ENCODE measurements at places on chromosomes 4 and X.
A peak's percentile ranks its signal among the peaks of the same experiment; 100 is the strongest.

DNA sequence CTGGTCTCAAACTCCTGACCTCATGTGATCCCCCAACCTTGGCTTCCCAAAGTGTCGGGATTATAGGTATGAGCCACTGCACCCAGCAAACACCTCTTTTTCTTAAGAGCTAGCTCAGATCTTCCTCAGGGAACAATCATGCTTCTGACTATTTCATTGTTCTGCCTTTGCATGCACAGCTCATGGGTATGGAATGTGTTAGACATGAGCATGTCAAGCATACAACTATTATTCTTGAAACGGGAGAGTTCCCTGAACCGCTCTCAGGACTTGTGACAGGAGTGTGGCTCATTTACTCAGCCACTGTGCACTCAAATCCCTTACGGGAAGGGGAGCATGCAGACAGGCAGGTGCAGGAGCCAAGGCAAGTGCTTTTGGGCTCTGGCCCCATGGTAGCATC lies 231.7 kb upstream of the TAPT1 start:
- no peak for DNase-seq

DNA sequence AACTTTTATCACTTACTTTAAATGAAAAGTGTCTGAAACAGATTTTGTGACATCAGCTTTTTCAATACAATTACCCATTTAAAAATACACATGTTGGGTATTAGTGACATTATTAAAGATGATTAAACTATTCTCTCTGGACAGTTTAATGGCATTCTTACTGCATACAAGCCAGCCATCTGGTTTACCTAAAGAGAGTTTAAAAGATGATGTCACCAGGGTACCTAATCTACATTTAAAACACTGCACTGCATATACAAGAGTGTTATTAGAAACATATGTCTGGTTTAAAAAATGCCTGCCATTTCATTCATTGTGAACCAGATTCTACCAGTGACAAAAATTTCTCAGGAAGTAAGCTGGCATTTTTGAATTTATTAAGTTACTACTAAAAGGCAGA lies 919.1 kb downstream of the ADGRL3 start:
- no peak for DNase-seq

DNA sequence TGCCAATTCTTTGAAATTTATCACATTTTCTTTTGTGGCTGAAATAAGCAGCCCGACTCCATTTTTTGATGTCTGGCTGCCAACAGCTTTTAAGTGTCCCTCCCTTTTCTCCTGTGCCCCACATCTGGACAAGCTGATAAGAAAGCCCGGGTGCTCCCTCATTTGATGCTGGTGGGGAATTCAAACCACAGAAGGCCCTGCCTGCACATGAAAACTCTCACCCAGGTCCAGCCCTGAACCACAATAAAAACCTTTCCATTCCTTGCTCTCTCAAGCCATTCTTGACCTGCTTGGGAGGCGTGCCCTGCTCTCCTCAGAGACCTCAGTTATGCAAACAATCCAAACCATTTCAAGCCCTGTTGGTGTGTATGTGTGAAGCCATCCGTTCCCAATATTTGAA lies 93.9 kb downstream of the FAM53A start:
- DNase-seq: no peak

DNA sequence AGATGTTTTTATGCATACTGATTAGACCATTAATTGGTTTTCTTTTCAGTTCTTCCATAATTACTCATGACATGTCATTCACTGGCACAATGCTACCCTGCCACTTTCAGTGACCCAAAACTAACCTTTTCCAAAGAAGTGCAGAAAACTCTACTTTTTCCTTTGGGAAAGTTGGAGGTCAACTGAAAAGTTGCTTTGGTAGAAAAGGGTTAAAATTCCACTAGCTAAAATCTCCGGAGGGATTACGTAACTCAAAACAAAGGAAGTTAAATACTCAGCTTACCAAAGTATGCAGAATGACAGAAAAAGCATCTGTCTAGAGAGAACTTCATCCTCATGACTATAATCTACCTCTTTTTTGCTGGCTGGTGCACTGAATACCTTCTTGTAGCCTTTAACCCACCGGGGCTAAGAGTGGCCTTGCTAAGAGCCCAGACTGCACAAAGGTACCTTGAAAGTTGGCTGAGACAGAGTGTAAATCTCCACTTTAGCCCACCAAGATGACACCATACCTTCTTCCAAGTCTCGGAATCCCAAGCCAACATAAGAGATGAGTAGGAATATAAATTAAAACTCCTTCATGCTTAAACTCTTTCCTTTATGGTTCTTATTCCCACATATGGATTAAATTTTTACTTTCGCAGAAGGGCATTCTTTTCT lies 1099.5 kb upstream of the INTU start:
- no peak for DNase-seq

DNA sequence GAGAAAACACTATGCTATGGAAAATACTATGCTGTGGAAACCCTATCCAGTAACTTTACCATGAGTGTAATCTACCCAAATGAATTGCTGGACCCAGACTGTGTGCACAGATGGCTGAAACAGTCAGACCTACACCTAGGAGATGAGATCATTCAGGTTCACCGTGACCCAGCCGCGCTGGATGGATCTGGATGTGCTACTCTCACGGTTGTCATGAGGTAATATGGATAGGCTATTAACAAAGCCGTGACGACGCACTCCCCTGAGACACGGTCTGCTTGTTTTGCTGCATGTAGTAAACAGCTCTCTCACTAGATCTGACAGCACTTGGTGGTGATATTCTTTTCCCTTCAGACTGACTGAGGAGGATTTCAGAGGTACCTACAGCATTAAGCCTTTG lies 832.5 kb upstream of the GRID2 start:
- no peak for DNase-seq

GRCh38 chr4:6377626-6378492 lies 94.6 kb downstream of the PPP2R2C start:
- DNase-seq: no peak

GRCh38 chr4:38674258-38675144 lies 10.5 kb downstream of the KLF3 start:
- DNase-seq: no peak

DNA sequence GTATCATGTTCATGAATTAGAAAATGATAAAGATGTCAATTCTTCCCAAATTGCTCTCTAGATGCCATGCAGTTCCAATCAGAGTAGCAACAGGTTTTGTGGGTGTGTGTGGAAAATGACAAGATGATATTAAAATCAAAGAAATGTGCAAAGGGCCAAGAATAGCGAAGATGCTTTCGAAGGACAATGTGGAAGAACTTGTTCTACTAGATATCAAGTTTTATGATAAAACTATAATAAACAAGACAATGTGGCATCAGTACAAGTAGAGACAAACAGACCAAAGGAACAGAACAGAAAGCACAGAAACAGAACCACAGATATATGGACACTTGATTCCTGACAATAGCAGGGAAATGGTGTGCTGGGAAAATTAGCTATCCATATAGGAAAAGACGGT lies 9.0 kb downstream of the TAB3 start:
- no peak for DNase-seq

DNA sequence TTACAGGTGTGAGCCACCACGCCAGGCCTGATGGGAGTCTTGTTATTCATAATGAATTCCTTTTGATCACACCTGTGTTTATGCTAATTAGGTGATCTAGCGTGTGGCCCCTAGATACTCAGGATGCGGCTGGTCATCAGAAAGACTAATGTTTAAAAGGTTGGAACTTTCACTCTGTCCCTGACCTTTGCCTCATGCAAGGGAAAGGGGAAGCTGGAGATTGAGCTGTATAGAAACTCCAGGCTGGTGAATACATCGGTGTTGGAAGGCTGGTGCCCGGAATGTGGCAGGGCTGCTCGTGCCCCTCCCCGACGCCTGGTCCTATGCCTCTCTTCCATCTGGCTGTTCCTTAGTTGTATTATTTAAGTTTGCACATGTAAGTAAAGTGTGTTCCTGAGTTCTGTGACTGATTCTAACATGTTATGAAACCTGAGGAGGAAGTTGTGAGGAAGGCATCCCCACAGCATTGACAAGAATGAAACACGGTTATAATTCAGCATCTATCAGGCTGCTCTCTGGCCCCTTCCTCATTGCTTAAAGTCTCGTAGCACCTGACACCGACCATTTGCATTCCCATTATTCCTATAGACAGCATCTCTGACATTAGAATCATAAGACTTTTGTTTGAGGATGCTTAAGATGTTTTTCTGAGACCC lies 28.9 kb downstream of the CASP3 start:
- DNase-seq: no peak

DNA sequence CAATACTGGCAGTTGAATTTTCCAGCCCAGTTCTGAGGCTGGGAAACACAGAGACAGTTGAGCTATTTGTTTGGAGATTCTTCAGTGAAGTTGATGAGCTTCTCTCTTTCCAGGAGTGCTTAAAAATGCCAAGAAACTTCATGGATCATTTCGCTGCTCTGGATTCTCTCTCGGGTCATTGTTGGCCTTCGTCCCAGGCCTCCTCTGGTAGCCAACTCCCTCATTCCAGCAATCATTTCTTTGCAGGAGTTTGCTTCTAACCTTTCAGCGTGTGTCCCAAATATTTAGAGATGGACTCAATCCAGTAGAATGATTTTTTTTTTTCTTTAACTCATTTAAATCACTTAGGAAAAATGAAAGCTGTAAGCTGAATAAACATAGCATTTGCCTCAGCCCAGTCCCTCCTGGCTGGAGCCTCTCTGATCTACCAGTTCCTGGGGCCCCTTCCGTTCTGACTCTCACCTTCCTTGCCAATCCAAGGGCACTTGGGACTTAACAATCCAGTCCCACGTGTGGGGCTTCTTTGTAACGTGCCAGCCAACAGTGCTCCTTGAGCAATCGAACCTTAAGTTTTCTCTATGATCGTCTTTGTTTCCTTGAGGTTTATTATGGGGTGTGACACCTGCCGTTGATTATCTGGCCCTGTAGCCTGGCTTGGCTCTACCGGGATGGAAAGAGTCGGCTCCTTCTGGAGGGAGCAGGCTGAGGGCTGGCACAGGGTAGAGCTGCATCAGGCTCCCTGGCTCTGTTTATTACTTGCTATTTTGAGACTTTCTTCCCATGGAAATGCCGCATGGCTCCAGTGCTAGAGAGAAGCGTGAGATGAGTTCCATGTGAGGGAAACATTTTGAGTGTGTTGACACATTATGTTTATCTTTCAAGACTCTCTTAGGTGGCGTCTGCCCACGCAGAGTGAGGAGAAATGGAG lies 80.4 kb upstream of the GPC4 start:
- DNase-seq: no peak

DNA sequence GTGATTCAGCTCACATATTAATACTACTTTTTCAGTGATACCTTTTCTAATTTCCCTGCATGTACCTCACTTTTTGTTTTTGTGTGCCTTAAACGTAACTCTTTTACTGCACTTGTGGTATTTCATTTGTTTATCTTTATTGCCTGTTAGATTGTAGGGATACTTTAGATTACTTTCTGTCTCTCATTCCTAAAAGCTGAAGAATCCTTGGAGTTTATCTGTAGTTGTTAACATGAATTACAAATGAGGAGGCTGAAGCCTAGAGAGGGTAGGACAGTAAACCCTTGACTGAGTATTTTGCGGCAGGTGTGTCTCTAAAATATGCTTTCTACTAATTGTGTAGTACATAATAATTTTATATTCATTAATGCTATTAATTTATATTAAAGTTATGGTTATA lies 34.9 kb downstream of the BMP2K start:
- no peak for DNase-seq

DNA sequence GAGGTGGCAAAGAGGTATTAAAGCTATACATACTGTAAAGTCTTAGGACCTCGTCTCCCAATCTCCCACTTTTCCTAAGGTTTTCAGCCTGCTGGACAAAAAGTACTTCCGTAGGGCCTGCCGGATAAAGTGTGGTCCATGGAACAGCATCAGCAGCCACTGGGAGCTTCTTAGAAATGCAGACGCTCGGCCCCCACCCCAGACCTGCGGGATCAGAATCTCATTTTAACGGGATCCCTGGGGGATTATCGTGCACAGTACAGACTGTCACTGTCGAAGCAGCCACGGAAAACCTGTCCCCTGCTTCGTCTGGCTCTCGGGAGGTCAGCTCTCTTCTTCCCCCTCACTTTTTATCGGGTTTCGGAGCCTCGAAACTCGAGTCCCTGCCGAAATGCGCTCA lies 802 bp downstream of the ADGRG2 start:
- DNase-seq: no peak

- DNase-seq: peak; percentile 77
Measured at GRCh38 chr4:1026115-1026514, 14.7 kb downstream of the FGFRL1 start.

DNA sequence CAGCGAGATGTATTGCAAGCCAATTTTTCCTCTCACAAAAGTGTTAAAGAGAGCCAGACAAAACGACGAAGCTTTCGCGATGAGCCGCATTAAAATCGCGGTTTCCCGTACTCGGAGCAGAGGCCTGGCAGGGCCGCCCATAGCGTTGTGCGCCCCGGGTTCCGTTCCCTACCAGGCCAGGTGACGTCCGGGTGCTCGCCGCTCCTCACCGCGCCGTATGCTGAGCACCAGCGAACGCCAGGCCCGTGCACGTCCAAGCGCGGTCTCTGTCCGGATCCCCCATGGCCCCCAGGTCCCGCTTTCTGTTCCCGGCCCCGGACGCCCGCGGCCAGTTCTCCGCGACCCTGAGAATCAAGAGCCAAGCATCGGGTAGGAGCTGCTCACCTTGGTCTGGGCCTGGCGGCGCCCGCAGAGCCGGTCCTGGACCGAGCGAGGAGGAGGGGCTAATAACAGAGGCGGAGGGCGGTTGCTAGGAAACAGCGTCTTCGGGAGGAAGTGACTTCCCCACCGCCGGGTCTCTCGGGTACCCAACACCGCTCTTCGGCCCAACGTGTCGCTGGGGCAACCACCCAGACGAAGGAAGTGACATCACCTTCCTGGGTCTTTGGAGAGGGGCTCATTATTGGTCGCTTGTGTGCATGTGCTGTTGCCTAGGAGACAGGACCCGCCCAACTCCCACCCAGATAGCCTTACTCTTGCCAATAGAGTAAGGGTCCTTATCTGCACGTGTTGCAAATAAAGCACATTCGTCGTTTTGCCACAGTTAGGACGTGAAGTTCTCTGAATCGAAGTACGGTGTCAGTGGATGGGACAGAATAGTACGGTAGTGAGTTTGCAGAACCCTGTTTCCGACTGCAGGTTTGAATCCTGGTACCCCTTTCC lies at the start of gene MAP9:
MAP9 (minus strand) TSS at position 579 of the 882 bp plus-strand sequence. CDS start 1,115 bp downstream, outside the sequence.
- peak; percentile 86 for DNase-seq

DNA sequence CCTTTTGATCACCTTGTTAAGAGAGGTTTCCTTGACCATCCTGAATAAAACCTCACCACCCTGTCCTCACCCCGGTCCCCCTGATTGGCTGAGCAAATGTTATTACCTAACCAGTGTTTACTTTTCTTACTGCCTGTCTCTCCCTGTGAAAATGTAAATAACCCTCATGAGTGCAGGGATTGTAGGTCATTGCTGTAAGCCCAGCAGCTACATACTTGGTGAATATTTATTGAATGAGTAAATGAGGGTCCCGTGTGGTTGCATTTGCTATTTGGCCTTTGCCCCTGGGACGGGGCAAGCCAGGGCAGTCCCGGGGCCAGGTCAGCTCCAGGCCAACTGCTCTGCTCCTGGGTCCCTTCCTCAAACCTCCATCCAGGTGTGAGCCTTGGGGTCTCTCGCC lies 55.5 kb upstream of the CLCN4 start:
- DNase-seq: no peak

Measured in activated T-cell treated with anti-CD3 and anti-CD28 coated beads, Interleukin-2, amount 50 U/mL, for 48 hours (primary cell).